ENCODE measurements at places on chromosomes 2 and 18.

DNA sequence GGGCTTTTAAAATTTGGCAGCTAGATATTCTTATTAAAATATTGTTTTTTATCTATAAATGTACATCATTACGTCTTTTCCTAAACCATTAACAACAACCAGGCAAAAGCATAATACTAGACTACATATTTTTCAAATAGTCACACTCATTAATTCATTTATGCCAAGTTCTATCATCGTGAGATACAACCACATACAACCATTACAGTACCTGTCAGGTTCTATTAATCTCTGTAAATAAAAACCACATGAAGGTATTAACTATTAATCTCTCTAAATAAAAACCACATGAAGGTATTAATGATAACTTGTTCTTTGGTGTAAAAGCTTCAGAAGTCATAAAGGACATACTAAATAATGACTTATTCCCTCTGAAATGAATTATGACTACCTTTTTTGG lies 432.7 kb downstream of the TMX3 start:
- DNase-seq, result no peak

DNA sequence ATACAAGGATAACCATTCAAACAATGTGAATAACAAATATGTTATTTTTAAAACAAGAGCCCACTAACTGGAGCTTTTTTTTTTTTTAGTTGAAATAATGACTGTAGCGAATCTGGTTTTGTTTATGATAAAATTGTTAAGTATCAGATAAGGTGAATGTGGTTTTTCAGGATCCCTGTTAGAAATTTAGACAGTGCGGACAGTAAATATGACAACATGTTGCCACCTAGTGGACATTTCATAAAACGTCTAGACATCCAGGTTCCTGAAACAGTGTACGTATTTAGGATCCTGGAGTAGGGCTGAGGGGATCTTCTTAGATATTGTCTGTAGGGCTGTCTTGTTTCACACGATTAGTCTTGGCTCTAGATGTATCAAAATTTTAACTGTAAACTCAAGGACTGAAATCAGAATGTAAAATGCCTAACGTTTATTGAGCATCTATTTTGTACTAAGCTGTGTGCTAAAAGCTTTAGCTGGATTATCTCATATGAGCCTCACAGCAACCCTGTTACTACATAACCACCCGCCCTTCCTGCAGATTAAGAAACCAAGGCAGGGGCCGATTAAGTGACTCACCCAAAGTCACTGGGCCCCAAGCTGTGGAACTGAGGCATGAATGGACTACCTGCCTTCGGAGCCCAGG lies 23.9 kb upstream of the CCDC68 start:
- no peak for DNase-seq

DNA sequence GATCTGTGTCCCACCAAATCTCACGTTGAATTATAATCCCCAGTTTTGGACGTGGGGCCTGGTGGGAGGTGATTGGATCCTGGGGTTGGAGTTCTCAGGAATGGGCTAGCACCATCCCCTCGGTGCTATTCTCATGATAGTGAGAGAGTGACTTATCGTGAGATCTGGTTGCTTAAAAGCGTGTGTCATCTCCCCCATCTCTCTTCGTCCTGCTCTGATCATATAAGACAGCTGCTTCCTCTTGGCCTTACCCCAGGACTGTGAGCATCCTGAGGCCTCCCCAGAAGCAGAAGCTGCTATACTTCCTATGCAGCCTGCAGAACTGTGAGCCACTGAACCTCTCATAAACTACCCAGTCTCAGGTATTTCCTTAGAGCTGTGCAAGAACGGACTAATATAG lies 163.7 kb upstream of the NDUFV2 start:
- no peak for DNase-seq

DNA sequence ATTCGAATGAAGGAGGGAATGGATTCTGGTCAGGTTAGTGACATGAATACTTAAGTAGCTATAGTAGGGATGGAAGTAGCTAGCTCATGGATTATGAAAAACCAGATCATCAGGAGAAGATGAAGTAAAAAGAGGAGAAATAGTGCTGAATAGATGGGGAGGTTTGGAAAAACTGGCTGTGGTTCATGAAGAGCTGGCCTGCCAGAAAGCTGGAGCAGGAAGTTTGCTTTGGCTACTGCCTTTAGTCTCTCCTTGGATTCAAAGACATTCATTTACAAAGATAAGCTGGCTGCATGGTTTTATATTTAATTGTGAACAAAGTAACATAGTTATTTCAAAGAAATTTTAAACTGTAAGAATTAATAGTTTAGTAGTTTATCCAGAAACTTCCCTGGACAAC lies 567.0 kb downstream of the RIT2 start:
- no peak for DNase-seq

GRCh38 chr18:52496426-52496825 lies 156.4 kb downstream of the DCC start:
- no peak for DNase-seq

- DNase-seq, result no peak
These were observed 17.6 kb upstream of the BOK start for GRCh38 chr2:241540771-241541561.

GRCh38 chr2:60873381-60873780 lies 8.0 kb upstream of the REL start:
- no peak for DNase-seq

DNA sequence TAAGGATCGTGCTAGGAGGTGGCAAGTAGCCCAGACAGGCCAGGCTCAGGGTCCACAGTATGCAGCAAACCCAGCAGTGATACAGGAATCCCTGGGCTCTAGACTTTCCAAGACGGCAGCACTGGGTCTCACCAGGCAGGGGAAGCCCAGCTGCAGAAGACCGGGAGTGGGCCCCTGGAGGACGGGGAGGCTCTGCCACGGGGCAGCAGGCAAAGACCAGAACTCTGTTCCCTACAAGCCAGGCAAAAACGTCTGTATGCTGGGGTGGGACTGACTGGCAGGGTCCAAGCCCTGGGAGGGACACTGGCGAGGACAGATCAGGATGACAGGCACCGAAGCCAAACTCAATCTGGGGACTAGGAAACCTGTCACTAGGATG lies 98.9 kb upstream of the SEC11C start:
- no peak for DNase-seq

DNA sequence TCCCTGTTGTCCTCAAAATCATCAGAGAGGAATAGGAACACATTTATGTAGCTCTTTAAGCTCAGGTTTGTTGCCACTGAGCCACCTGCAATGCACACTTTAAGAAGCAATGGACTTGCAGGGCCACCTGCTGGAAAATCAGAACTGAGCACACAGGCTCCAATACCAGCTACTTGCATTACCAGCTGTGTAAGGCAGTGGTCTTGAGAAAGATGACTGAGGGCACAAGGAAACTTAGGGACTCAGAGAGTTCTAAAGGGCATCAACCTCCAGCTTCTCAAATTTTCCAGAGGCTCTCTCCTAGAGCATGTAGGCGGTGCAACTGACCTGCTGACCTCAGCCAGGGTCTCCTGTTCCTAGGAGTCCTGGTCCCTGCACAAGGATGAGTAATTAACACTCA lies 2.5 kb upstream of the CNDP2 start:
- DNase-seq, result no peak

DNA sequence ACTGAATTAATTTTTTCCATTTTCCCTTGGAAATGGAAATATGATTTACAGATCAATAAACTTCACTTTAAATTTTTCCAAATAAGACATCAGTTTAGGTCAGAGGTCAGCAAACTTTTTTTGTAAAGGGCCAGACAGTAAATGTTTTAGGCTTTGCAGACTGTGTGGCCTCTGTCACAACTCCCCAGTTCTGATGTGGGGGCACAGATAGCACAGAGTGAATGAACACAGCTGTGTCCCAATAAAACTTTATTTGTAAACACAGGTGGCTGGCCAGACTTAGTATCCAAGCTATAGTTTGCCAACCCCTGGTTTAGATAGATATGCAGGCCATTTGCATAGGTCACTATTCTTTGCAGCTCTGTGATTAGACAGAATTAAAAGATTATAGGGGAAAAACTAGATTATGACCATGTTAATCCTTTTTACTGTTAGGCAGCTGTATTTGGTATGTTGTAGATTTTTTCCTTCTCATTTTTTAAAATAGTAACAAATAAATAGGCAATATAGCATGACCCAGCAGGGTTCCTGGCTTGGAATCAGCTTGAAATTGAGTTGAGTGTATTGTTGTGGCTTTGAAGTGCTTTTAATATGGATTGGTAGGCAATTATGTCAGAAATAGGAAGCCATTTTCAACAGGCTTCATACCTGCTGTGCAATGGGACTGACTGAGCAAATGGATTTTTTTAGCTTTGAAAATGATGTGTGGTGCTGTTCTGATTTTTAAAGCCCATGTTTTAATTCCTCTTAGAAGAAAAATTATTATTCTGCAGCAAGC lies 59.7 kb downstream of the WDSUB1 start:
- DNase-seq, result no peak

- DNase-seq, result no peak
These were observed 124.5 kb downstream of the MIB1 start for GRCh38 chr18:21865043-21865442.

DNA sequence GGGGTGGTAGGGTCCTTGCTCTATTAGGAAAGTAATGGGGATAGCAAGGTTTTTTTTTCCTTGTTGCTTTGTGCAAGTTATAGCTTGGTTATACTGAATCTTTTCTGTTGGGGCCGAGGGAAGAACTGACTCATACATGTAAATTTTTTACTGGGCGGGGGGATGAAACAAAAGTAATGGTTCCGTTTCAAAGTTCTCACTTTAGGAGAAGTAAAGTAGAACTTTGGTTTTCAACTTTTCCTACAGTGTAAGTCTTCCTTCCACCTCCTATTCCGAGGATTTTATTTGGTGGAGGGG lies 1.1 kb downstream of the AFTPH start:
- DNase-seq, result no peak

- no peak for DNase-seq
These were observed 116.6 kb downstream of the SLC4A3 start for GRCh38 chr2:219744066-219744465.

All from cortex of kidney (tissue), 1 donor.